Hematopoietic multipotent progenitor cell treated with erythropoietin and hydrocortisone succinate and interleukin-3 and kit ligand, for 17 days (in vitro differentiated cells): ENCODE measurements at places on chromosomes 6 and 20.

DNA sequence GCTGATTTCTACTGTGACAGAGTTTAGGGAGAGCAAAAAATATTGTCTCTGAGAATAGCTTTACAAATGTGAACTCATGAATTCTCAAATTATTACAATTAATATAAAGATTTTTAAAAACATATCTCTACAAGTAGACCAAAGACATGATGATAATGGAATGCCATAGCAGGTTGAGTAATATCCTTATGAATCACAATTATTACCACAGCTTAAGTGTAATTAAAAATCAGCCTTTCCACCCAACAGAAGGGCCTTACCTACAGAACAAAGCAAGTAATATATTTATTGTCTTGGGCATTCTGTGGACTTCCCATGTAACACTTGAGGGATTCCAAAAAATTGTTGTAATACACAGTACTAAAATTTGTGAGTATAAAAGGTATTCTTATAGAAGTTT lies 1099.6 kb upstream of the GJE1 start:
- DNase-seq: no peak

DNA sequence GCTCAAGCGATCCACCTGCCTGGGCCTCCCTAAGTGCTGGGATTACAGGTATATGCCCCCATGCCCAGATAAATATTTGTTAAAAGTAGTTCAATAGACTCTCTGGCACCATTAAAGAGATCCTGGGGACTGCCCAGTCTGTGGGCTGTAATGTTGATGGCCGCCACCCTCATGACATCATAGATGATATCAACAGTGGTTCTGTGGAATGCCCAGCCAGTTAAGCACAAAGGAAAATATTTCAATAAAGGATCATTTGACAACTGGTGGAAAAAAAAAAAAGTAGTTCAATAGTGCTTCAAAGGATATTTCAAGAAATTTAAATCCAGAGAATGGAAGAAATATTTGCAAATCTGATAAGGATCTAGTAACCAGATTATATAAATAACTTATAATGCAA lies 1.5 kb upstream of the CRIP3 start:
- no peak for DNase-seq

DNA sequence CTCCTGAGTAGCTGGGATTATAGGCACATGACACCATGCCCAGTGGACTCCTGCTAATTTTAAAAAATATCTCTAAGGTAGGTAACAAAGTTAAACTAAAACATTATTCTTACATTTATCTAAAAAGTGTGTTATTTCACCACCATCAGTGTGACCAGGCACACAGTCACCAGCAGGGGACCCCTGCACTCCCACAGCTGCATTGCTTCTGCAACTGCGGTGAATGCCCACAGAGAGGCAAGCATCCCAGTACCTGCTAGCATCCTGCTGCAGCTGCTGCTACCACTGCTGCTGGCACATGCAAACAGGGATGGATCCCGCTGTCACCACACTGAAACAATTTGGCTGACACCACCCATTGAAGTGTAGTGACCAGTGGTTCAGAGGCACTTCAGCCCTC lies 21.9 kb upstream of the EPB41L2 start:
- DNase-seq: no peak

DNA sequence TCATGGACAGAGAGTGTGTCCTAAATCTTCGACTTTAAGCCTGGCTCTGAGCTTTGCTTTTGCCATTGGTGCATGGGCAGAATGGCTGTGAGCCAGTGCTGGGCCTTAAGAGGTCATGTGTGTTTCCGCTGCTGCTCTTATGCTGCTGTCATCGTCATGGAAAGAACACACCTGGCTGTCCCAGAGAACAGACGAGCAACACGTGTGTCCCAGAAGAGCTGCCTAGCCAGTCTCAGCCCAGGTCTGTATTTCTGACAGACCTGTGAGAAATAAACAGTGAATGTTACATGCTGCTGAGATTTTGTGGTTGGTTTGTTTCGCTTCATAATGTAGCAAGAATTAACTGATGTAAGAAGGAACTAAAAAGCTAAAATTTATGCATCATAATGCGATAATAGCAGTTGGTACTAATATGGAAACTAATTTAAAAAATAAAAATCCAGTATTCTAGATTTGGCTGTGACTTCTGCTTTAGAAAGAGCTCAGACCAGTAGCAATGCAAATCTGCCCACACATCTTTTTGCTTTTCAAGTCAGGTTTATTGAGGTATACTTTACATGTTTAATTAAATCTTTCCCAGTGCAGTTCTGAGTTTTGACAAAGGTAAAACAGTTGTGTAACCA lies 11.5 kb upstream of the SCP2D1 start:
- no peak for DNase-seq

DNA sequence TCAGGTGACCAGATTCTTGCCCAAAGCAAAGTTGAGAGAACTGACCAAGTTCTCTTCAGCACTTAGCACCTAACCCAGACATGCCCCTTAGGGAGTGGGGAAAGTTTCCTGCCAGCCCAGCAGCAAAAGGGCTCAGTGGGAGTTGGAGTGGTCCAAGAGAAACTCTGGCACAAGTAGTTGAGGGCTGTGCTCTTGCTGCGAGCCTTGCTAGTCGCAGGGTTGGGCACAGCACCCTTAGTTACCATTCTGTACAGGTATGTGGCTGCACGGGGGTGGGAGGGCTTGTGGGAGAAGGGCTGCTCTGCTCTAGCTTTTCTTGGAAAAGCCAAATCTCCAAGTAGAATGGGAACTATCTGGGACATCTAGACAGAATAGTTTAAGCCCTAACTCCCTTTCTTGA lies 6.4 kb downstream of the POLR1C start:
- DNase-seq: no peak

- DNase-seq: no peak
Measured at GRCh38 chr6:46262928-46263706, 92.3 kb upstream of the ENPP5 start.

DNA sequence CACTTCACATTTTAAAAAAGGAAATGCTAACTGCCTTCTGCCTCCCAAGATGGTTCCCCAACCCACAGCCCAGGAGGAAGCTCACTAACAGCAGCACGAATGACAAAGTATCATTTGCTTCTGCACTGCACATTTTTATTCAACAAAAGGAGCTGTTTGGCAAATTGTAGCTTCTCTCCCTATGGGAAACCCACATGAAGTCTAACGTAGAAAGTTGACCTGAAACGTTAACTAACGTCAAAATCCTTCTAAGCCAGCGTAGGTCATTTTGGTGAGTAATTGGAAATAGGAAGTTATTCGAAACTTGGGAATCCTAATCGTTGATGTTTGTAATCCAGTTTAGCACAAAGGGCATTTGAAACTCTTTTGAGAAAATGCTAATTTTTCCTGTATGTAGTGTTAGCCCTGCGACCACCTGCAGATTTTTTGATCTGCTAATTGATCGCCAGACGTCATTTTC lies 2.9 kb downstream of the SALL4 start:
- no peak for DNase-seq

- DNase-seq: no peak
Measured at GRCh38 chr6:16476861-16477260, 238.5 kb downstream of the GMPR start.

DNA sequence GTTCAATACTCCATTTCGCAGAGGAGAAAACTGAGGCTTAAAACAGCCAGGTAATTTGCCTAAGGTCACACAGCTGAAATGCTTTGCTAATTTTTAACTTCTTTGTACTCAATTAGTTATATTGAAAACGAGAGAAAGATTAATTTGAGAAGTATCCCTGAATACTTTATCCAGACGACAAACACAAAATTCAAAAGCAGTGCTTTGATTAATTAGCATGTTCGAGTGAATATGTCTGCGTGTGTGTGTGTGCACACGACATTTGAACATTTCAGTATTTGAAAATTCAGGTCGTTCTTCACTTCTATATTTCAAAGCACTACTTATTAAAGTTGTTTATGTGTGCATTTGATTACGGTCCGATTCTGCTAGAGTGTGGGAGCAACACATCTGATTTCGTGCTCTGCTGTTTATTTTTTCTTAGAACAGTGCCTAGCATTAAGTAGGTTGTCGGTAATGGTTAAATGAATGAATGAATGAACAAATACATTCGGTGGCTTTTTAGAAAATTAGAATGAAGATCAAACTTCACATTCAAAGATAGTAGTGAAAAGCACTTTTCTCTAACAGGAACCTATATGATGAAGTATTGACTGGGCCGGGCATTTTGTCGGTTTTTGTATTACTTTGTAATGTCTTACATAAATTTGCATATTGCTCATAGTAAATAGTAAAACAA lies 36.9 kb upstream of the SYNCRIP start:
- DNase-seq: no peak

GRCh38 chr6:1962201-1962600 lies 283.2 kb downstream of the GMDS start:
- no peak for DNase-seq

DNA sequence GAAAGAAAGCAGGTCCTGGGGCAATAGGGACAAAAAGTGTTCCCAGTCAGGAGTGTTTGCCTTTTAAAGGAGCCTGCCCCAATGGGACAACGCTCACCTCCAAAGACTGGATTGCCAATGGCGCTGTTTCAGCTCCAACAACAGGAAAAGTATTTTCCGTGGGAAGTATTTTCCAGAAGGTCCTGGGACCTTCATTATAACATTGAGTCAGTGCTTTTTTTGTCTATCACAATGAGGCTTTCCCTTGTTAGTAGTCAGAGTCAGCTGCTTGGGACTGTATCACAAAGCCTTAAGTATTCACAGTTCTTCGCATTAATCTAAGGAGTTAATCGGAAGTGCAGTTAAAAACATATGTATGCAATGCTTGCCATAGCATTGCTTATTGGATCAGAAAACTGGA lies 17.3 kb downstream of the TRAF3IP2 start:
- DNase-seq: no peak

GRCh38 chr6:69622924-69623323 lies 173.9 kb downstream of the LMBRD1 start:
- no peak for DNase-seq

- no peak for DNase-seq
Measured at GRCh38 chr6:148698671-148699180, 48.1 kb upstream of the UST start.

DNA sequence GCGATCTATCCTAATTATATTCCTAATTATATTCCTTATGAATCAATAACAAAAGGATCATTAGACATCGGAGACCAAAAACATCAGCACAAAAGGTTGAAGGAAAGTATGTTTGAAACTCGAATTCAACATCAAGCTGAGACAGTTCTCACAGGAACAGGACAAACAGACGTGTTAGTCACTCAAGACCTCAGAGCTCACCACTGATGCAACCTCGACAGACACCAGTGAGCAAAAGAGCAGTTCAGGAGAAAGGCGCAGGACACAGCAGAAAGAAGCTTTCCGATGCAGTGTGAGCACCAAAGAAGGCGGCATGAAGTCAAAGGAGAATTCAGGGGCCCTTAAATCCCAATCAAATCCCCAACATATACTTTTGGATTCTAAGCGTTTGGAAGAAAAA lies 6.3 kb upstream of the RAMACL start:
- no peak for DNase-seq

DNA sequence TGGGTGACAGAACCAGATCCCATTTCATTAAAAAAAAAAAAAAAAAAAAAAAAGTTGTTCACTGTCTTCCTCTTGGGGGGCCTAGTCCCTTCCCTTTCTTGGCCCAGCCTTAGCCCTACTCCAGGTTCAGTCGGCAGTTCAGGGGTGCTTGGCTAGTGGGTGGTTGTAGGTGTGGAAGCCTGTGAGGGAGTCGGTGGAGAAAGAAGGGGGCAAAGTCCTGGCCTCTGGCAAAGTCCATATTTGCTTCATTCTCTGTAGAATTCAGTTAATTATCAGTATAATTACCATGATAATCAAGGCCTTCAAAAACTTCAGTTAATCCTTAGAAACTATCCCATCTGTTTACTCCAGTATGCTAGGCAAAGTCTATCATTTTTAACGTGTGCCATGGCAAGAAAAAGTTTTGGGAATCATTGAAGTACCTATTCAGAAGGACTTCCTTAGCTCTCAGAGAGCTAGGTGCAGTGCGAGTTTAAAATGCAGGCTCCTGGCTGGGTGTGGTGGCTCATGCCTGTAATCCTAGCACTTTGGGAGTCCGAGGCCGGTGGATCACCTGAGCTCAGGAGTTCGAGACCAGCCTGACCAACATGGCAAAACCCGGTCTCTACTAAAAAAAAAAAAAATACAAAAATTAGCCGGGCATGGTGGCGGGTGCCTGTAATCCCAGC lies 205.7 kb upstream of the ARG1 start:
- DNase-seq: no peak

DNA sequence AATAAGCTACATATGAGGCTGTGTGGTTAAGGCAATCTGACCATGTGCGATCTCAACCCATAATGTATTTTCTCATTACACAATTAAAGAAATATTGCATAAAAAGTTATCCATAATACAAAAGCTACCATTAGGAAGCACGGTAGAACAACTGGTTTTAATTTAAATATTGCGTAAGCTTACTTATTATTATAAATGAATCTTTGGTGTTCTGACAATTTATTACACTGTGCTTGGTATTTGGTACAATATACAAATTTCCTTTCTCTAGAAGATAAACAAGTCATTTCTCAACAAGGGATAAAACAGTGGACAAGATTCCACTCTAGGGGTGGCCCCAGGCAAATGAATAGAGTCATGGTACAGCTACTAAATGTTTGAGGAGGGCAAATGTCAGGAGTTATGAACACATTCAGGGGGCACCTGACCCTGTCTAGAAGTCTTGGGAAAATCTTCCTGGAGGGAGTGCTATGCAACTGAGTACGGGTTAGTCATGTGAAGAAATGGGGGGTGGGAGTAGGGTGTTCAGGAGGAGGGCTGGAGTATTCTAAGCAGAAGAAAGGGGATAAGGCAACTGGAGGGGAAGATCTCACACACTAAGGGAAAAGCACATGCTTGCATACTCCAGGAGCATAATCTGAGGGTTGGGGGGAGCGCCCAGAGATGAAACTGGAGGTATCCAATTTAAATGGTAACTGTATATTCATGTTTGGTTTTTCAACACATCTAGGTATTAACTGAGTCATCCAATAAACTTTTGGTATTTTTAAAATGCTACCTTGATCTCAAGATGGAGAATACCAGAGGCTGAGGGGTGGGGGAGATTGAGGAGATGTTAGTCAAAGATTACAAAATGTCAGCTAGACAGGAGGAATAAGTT lies 296.9 kb upstream of the SGK1 start:
- no peak for DNase-seq

- no peak for DNase-seq
Measured at GRCh38 chr6:148193063-148193680, 149.5 kb upstream of the SASH1 start.

- no peak for DNase-seq
Measured at GRCh38 chr6:138442663-138443062, 38.6 kb downstream of the HEBP2 start.

- DNase-seq: no peak
Measured at GRCh38 chr6:53100561-53100960, 35.4 kb downstream of the FBXO9 start.

GRCh38 chr6:133626096-133626666 lies 262.7 kb upstream of the TCF21 start:
- DNase-seq: no peak

GRCh38 chr6:56864171-56864616 lies 90.7 kb upstream of the BEND6 start:
- no peak for DNase-seq

- DNase-seq: no peak
Measured at GRCh38 chr20:48787861-48788375, 39.9 kb downstream of the PREX1 start.
